ENCODE measurements at places on chromosomes 6 and 20.
A peak's percentile ranks its signal among the peaks of the same experiment; 100 is the strongest.

- no peak for DNase-seq
Measured at GRCh38 chr6:113299531-113299930, 557.6 kb upstream of the MARCKS start.

DNA sequence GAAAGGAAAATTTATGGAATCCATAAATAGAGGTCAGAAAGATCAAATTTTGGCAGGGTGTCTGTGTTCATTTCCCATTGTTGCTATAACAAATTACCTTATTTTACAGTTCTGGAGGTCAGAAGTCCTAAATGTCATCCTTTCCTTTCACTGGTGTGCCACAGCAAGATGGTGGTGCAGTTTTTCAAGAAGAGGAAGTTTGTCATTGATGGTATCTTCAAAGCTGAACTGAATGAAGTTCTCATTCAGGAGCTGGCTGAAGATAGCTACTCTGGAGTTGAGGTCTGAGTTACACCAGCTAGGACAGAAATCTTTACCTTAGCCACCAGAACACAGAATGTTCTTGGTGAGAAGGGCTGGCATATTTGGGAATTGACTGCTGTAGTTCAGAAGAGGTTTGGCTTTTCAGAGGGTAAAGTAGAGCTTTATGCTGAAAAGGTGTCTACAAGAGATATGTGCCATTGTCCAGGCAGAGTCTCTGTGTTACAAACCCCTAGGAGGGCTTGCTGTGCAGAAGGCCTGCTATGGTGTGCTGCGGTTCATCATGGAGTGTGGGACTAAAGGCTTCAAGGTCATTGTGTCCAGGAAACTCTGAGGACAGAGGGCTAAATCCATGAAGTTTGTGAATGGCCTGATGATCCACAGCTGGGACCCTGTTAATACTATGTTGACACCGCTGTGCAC lies 7.2 kb upstream of the CCNC start:
- no peak for DNase-seq

DNA sequence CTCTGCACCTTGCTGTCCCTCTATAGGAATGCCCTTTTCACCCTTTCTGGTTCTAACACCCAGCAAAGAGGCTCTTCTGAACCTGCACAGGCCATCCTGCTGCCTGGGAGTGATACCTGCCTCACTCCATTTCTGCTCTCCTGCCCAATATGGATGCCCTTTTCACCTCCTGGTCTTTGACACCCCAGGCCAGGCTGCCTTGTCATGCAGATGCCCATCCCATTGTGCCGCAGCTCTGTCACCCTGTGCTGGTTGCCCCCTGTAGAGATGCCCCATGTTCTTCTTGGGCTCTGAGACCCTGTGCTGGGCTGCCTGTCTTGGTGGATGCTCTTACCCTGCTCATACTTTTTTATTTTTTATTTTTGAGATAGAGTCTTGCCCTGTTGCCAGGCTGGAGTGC lies 95.3 kb downstream of the CDKAL1 start:
- DNase-seq: no peak

- DNase-seq: no peak
Measured at GRCh38 chr6:136586295-136586694, 36.1 kb upstream of the MAP7 start.

DNA sequence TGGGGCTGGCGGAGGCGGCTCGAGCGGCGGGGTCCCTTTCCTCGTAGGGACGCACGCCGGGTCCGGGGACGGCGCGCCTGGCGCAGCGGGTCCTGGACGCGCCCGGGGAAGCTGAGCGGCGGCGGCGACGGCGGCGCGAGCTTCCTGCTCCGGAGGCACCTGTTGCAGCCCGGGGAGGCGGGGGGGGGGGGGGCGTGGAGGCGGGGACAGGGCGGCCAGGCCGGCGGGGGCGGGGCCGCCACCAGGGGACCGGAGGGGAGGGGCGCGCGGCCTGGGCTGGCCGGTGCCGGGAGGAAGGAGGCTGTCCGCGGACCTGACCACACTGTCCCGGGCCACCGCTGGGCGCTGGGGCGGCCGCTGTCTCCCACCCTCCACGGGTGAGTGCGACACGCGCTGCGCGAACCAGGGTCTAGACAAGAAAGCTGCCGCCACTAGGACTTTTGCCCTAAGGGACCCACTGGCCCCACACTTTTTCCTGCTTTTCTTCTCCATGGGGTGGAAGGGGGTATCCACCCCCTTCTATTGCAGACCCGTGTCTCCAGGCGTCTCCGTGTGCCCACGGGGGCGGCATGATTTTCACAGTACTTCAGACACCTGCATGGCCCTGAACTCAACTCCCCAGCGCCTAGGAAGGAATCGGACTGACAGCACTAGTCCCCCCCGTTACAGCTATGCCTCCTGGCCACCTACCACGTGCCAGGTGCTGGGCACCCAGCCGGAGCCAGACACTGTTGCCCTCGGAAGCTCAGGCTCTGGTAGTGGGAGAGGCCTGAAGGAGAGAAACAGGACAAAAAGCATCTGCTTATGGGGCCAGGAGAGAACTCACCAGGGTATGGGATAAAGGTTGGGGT lies at the start of gene NFATC2:
Gene NFATC2 (minus strand): TSS at position 149 of the 851 bp plus-strand sequence. CDS start 220 bp downstream, outside the sequence.
- peak; percentile 76 for DNase-seq

DNA sequence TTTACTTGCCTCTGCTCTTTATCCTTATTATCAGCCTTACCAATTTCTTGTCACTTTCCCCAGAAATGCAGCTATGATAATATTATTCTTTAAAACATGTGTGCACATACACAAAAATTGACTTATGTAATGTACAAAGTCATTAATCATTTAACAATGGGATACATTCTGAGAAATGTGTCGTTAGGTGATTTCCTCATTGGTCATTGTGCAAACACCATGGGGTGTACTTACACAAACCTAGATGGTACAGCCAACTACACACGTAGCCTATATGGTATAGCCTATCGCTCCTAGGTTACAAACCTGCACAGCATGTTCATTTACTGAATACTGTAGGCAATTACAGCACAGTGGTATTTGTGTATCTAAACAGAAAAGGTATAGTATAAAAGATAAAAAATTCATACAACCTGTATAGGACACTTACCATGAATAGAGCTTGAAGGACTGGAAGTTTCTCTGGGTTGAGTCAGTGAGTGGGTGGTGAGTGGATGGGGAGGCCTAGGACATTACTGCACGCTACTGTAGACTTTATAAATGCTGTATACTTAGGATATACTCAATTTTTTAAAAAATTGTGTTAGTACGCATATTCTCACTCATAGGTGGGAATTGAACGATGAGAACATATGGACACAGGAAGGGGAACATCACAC lies 56.9 kb downstream of the HIVEP1 start:
- no peak for DNase-seq

DNA sequence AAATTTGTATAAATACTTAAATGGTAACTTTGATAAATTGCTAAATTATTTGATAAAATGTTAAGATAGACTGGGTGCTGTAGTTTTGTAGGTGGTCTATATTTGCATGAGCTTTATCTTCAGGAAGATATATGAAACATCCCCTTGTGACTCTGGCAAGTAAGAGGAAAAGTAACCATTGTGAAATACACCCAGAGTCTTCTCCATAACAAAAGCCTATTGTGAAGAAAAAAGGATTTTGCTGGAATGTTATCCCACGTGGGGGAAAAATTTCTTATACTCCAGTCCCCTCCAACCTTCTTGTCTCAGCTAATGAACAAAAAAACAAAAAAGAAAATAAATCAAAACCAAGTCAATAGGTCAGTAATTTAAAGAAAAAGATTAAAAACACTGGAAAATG lies 600.7 kb downstream of the HDGFL1 start:
- no peak for DNase-seq

DNA sequence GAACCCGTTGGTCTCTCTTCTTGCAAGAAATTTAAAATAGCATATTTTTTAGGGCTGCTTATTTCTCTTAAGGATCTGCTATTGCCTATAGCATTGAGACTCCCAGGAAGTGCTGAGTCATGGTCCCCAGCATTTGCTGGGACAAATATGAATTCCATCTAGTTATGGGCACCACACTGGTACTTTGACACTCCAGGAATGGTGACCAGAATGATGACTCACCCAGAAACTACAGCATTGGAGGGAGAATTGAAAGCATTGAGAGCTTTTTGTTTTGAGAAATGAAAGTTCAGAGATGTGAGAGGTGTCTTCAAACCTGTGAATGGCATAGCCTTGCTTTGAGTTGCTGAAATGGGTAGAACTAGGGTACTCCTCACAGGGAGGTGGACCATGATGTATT lies 699.7 kb downstream of the DHX35 start:
- no peak for DNase-seq

DNA sequence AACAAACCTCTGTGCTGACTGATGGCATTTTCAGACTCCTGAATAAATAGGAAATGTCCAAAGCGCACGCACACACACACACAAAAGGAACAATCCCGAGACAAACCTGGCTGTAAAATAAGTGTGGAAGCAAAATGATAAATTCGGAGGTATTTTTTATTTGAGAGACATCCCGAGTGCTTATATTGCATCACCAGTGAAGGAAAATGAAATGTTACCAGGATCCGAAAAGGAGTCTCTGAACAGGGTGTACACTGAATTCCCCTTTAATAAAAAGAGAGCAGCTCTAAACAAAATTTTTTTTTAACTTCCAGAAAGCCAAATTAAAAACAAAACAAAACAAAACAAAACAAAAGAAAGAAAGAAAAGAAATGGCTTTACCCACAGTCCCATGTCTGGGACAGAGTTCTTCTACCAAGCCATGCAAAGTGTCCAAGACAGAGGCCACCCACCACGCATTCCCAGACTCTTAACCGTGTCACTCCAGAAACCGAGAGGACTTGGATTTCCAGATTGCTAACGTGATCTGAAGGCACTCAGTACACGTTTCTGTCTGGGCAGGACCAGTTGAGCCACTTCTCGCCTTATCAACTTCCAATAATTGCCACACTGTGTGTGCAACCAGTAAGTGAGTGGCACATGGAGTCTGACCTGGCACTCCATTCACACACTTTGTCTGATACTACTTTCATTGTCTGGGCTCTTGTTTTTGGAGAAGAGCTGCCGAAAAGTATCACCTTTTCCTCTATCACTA lies 817 bp downstream of the ME1 start:
- peak; percentile 16 for DNase-seq

GRCh38 chr6:28402197-28402596 lies 2.6 kb upstream of the ZSCAN12 start:
- DNase-seq: no peak

DNA sequence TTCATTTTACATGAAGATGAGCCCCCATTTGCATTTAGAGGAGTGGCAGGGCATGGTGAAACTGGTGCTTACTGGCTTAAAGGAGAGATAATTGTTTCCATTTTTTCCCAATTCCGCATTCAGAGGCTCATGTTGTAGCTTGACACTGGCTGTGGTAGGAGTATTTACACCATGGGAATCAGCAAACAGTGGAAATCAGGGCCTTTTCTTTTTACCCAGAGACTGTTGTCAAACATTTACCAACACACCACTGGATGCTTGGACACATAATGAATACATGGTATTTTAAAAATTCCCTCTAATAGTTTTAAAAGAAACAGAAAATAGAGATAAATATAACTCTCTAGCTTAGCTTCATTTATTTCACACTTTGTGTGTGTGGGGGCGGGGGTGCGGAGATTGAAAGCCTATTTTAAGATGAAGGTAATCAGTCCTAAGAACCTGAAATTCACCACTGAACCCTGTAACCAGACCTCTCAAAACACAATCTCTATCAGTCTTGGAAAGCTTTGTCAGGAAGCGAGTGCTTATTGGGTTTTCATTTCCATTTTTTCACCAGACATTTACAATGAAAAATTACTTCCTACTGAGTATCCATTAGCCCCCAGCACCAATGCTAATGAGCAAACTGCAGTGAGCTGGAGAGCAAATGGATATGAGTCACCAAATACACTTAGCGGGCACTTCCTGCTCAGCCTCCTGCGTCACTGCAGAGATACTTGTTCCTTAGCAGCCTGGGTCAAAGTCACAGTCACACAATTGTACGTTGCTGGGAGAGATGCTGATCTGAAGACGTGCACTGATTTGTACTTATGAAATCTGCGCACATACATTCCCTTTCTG lies 532.0 kb downstream of the BCKDHB start:
- DNase-seq: no peak

GRCh38 chr6:133101790-133102189 lies 139.4 kb upstream of the EYA4 start:
- no peak for DNase-seq

DNA sequence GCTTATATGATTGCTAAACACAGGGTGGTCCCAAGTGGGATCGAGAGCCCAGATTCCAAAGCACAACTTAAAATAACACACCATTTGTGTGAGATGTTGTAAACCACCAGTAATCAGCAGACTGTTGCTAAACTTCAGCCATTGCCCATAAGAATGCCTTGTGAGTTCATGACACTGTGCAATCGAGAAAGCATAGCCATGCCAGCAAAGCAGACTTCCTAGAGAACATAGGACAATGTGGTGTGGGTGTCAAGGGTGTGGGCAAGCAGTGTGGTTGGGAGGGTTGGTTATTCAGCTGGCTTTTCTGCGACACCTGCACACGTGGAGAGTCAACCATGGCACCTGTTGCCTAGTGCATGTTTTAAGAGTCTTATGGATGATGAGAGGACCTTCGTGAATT lies 16.1 kb upstream of the CALHM6 start:
- DNase-seq: no peak

GRCh38 chr20:41047975-41048305 lies 19.3 kb downstream of the TOP1 start:
- DNase-seq: no peak

DNA sequence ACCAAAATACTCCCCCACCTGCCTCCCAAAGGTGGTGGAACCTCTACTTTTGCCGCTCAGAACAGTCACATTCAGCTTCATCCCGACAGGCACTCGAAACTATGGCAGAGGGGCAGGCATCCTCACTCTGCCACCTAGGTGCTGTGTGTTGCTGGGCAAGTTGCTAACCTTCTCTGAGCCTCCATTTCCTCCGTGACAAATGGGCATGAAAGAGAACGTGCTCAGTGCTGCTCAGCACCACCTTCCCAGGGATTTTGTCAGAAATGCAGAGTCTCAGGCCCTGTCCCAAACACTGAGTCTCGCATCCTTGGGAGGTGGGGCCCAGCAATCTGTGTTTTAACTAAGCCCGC lies 18.1 kb downstream of the ANKRD60 start:
- no peak for DNase-seq

DNA sequence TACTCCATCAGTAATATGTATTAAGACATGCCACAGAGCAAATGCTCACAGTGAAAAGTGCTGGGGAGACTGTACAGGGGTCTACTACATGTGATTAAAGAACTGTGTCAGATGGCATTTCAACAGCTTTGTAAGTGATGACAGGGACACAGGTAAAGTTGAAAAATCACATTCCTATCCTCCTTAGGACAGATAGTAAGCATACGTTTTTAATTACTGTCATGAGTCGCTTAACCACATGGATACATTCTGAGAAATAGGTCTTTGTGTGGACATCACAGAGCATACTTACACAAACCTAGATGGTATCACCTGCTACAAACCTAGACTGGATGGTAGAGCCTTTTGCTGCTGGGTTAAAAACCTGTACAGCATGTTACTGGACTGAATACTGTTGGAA lies 645.8 kb upstream of the AGPAT4 start:
- no peak for DNase-seq

- DNase-seq: no peak
Measured at GRCh38 chr6:124780623-124781022, 181.6 kb upstream of the RNF217 start.

All from frontal cortex (tissue), 4 donors.